ENCODE measurements at places on chromosomes 5 and 9. TPM values are rescaled to one million over a fixed set of nuclear protein-coding genes. Genes with fewer than 3 reads are reported as not detected.

Gene MYOT
- not detected for total RNA-seq

Gene CCL21
- total RNA-seq, result not detected

Gene PRRX2
- total RNA-seq, result 1.2 TPM

Gene GPX8
- not detected for total RNA-seq

Gene DOK3
- 7.4 TPM for total RNA-seq

Gene CCDC152
- 10.8 TPM for total RNA-seq

Gene QRFP
- not detected for total RNA-seq

Gene LMX1B
- not detected for total RNA-seq

Gene PCDHAC1
- not detected for total RNA-seq

Gene CAPSL
- 0.43 TPM for total RNA-seq

Gene PARP8
- total RNA-seq, result 42.9 TPM

Gene CATSPER3
- 0.32 TPM for total RNA-seq

Gene PCDHA1
- total RNA-seq, result not detected

Gene LEAP2
- total RNA-seq, result 3.5 TPM

Gene ZCCHC7
- total RNA-seq, result 37.0 TPM

Gene MCC
- 5.4 TPM for total RNA-seq

Gene OR13J1
- total RNA-seq, result not detected

Gene SNX2
- total RNA-seq, result 42.0 TPM
